ENCODE measurements at places on chromosomes 1 and 21. TPM values are rescaled to one million over a fixed set of nuclear protein-coding genes. Genes with fewer than 3 reads are reported as not detected.

- peak overlapping the region; percentile 81 for H3K27ac ChIP-seq
- peaks cover 20% of the 10 kb centered on the region for H3K36me3 ChIP-seq
- peaks cover 49% of the 10 kb centered on the region for H3K4me1 ChIP-seq
- H3K27me3 ChIP-seq: no peaks in the 10 kb centered on the region
Observed at GRCh38 chr1:109623601-109624161, 4.0 kb downstream of the AMPD2 start.

DNA sequence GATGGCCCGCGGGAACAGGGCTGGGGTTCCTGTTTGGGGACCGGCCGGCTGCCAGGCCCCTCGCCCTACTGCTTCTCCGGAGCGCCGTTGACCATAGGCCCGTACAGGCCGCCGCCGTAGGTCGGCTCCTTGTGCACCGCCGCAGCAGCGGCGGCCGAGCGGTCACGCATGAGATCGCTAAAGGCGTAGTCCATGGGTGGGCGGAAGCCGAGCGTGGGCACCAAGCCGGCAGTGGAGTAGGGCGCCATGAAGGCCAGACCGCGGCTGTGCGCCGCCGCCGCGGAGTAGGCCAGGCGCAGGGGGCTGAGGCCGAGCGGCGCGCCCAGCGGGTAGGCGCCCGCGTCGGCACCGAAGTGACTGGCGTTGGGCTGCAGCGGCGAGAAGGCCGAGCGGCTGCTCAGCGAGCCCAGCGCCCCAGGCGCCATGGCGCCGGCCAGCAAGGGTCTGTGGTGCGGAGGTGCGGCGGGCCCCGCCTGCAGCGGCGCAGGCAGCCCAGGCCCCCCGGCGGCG is 4.6 kb downstream of the DMRTA2 start:
- peaks cover 2% of the 10 kb centered on the region for H3K36me3 ChIP-seq
- H3K27me3 ChIP-seq: peaks cover 85% of the 10 kb centered on the region
- H3K27ac ChIP-seq: no peak overlapping the region

DNA sequence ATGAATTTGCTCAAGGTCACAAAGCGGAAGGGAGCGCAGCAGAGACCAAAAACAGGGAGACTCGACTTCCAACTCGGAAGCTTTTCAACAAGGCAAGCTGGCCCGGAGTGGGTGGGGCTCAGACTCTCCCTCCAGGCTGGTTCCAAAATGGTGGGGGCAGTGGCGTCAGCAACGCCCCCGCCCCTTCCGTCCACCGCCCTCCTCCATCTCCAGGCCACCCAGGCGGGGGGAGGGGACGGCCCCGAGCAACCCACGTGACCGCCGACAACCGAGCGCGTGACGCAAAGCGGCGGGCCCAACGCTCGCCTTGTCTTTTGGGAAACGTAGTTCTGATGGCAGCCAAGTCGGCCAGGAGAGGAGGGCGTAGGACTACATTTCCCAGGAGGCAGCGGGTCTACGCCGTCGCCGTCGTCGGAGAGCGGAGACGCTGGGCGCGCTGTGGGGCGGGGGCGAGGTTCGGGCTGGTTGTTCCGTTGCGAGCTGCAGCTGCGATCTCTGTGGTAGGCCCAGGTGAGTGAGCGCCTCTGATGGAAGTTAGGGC is at the start of gene THRAP3:
TSS of gene THRAP3 (plus strand) at position 448 of the 541 bp plus-strand sequence. CDS start 58,121 bp downstream, outside the sequence.
- peak within 1 kb of the TSS; percentile 97 for H3K4me3 ChIP-seq
- no peaks in the 10 kb centered on the region for H3K27me3 ChIP-seq
- peaks cover 19% of the 10 kb centered on the region for H3K36me3 ChIP-seq
- H3K4me1 ChIP-seq: peaks cover 26% of the 10 kb centered on the region
- peak within 1 kb of the TSS; percentile 100 for H3K27ac ChIP-seq
- peak; percentile 99 for DNase-seq

DNA sequence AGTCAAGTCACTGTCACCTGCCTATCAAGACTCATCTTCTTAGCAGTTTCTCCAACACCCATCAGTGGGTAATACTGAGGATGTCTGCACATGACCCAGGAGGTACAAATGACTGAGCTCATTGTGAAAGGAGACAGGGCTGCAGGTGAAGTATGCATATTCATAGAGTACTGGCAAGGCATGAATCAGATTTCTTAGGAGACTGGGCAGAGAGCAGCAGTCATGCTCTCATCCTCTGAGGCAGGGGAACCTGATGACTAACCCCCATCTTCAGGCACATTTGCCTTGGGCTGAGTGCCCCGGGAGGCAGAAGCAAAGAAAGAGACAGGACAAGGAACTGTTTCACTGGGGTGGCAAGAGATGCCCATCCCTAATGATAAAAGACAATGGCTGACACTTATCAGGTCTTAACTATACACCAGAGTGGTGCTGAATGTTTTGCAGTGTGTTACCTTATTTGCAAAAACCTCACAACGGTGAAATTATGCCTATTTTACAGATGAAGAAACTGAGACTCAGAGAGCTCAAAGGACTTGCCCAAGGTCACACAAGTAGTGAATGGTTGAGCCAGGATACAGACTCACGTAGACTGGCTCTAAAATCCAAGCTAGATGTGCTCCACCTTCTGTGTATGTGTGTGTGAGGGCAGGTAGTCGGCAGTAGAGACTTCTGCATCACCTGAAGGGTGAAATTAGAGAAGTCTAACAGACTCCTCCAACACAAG is 9.2 kb upstream of the GRHL3 start:
- no peak overlapping the region for H3K27ac ChIP-seq
- no peak for DNase-seq
- H3K4me1 ChIP-seq: no peaks in the 10 kb centered on the region
- H3K4me3 ChIP-seq: no peak overlapping the region
- peaks cover 58% of the 10 kb centered on the region for H3K27me3 ChIP-seq

- no peaks in the 10 kb centered on the region for H3K36me3 ChIP-seq
- H3K4me3 ChIP-seq: no peak overlapping the region
- no peaks in the 10 kb centered on the region for H3K27me3 ChIP-seq
- DNase-seq: no peak
Observed at GRCh38 chr1:15064217-15064929, 89.2 kb upstream of the TMEM51 start.

GRCh38 chr1:219185486-219186117 is 11.9 kb downstream of the LYPLAL1 start:
- no peak overlapping the region for H3K4me3 ChIP-seq
- peaks cover 31% of the 10 kb centered on the region for H3K36me3 ChIP-seq
- no peaks in the 10 kb centered on the region for H3K27me3 ChIP-seq
- H3K27ac ChIP-seq: no peak overlapping the region

DNA sequence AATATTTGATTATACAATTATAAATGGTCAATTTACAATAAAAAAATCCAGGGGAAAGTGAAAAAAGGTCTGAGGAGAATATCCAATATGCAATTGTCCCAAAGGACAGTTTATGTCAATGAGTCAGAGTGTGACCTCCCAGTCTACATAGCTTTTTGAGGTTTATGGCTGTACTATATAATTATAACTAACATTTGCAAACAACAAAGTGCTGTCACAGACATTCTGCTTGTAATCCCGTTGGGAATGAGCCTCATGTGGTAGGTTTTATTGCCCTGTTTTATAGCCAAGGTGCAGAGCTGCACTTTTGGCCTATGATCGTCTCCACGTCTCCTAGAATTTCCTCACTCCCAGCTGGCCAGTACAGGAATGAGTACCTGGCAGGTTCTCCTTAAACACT is 103.8 kb downstream of the ADSS2 start:
- no peak for DNase-seq
- H3K27ac ChIP-seq: no peak overlapping the region
- H3K36me3 ChIP-seq: peaks cover 2% of the 10 kb centered on the region
- H3K27me3 ChIP-seq: peaks cover 2% of the 10 kb centered on the region
- H3K4me3 ChIP-seq: no peak overlapping the region

SLFNL1 gene
- total RNA-seq: 0.55 TPM

DNA sequence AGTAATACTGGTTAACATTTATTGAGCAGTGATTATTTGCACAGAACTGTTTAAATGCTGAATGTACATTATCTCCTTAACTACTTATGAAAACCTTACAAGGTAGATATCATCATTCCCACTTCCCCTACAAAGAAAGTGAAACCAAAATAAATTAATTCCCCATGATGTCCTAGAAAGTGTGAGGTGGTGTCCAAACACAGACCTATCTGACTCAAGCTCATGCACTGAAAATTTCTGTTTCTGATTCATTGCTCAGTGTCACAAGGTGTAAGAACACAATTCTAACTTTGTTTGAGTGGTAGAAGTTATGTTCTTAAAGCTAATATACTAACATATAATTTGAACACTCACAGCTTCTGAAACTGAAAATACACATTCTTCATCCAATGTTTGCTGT is 178.7 kb downstream of the MRPL39 start:
- peaks cover 4% of the 10 kb centered on the region for H3K36me3 ChIP-seq
- no peaks in the 10 kb centered on the region for H3K27me3 ChIP-seq
- no peak overlapping the region for H3K27ac ChIP-seq
- peaks cover 16% of the 10 kb centered on the region for H3K4me1 ChIP-seq
